ENCODE measurements at places on chromosomes 12 and 14.

DNA sequence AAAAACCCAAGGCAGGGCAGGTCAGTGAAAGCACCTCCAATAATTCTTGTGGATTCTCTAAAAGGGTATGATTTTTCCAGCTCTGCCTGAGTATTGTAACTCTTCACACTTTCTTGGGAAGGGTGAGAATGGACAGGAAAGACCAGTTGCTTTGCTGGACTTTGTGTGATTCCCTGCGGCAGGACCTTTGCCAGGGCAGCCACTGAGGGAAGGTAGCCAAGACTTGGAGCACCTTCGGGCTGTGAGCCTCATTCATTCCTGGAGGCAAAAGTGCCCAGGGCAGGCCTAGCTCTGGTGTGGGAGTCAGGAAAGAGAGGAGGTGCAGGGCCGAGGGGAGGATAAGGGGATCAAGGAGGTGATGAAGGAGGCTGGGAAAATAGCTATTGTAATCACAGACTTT is 80.2 kb downstream of the VCPKMT start:
- no peak for DNase-seq

GRCh38 chr12:53200458-53201176 is 6.4 kb downstream of the ITGB7 start:
- DNase-seq: no peak

DNA sequence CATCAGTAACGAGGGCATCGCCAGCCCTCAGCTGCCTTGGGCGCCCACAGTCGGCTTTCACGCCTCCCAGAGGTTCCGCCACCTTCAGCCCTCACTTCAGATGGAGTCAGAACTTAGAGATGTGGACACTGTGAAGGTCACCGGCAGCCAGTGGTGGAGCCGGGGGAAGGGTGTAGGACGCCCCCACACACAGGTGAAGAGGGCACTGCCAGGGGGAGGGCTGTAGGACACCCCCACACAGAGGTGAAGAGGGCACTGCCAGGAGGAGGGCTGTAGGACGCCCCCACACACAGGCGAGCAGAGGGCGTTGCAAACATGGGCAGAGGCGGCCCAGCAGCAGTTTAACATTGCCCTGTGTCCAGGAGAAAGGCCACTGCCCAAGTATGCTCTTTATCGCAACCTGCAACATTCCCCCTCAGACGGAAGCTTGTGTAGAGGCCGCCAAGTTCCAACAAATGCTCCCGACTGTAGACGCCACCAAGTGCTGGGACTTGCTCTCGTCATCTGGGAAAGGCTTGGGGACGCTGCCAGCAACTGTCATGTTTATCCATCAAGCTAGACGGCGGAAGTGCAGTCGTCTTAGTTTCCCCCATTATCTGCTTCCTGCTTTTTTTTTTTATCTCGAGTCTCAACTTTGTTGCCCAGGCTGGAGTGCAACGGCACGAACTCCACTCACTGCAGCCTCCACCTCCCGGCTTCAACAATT is 4.9 kb upstream of the ANKLE2 start:
- no peak for DNase-seq

DNA sequence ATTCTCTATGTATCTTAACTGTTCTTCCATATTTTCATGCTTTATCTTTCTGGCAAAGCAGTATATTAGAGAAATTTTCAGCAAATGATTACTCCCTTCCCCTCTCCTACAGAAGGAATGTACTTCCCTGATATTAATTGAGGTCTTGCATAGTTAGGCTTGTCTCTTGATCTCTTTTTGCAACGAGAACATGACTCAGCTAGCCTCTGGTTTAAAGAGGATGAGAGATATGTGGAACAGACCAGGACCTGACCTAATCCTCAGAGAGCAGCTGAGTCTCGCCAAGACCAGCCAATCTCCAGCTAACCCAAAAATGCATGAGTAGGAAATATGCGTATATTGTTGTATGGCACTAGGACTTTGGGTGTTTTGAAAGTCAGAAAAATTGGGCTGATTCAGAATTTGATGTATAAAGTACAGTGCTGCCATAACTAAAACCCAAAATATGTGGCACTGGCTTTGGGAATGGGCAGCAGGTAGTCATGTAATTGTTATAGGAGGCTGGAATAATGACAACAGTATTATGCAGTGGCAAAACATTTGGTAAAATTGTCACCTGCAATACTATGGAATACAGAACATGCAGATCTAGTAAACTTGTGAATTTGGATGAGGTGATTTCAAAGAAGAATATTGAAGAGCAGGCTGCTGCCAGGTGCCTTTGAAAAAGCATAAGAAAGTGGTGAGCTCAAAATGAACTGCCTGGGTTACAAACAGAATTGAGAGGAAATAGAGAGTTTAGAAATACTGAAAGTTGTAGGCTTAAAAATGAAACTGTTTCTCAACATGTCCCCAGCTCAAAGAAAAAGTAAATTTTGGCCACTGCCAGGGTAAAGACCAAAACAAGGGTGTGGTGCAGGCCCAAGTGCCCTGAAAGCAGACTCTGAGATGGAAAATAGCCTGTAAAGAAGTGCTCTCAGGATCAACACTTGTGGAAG is 9.3 kb upstream of the USP15 start:
- no peak for DNase-seq

- no peak for DNase-seq
Measured at GRCh38 chr14:105333613-105334364, 19.2 kb downstream of the PACS2 start.

GRCh38 chr12:85155791-85156190 is 119.6 kb downstream of the LRRIQ1 start:
- no peak for DNase-seq

- DNase-seq: no peak
Measured at GRCh38 chr14:103209506-103209905, 86.2 kb downstream of the TNFAIP2 start.

GRCh38 chr12:103780093-103780440 is 61.0 kb downstream of the NT5DC3 start:
- no peak for DNase-seq

DNA sequence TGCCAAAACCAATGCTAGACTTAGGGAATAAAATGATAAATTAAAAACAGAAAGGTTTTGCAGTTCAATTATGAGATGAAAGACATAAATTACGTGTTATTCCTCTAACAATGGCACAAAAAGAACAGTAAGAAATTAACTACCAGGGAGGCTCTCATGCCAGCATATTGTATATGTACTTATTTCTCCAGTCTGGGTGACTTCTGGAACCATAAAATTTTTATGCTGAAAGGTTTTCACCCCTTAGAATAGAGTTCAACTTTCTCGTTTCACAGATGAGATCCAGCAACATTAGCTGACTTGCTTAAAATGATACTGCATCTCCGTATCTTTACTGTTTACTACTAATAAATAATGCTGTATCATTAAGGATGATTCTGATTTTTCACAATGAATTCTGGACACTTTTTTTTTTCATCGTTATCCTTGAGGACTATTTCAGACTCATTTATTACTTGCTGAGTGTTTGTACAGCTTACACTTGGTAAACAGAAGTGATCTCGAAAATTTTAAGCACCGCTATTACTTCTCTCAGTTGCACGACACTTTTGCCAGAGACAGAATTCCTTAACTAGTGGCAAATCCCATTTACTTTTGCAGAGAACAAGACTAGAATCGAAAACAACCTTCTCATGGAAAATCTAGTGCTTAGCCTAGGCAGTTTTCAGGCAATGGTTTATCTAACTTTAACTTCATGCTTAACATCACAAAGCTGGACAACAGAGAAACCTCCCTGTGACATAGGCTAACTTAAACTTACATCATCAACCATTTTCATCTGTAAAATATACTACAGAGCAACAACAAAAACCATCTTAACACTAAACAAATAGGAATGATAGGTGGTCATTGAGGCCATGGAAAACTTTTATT is 2.7 kb downstream of the RSRC2 start:
- DNase-seq: no peak

DNA sequence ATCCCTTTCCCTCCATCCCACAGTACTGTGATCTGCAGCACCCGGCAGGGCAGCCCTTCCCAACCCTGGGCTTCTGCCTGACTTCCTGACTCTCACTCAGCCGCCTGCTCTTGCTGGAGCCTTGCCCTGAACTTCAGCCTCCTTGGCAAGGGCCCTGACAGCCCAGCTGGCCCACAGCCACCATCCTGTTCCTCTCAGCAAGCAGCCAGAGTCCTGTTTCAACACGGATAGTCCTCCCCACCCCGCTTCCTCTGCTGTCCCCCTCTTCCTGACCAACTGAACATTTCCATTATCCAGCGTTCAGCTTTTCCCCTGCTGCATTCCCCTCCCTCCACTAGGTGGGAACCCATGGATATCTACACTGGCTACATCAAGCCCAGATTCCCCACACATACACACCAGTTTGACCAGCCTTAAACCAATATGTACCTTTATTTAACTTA is 74.0 kb upstream of the MDM1 start:
- no peak for DNase-seq

DNA sequence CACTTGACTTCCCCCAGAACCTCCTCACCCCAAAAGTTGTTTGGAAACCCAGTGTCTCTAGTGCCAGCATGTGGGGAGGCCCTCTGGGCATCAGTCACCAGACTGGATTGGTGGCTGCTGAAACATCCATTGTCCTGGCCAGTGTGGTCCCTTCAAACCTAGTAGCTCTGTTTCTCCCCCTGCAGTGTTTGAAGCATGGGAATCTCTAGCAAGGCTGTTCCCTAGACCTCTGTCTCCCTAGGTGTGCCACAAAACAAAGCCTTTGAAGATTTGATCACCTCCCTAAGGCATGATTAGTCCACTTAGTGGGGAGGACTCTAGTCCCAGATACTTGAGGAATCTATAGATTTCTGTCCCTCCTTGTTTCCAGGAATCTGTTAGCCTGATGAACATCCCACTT is 60.3 kb downstream of the ARF6 start:
- no peak for DNase-seq

GRCh38 chr14:55418411-55418810 is 6.8 kb upstream of the ATG14 start:
- no peak for DNase-seq
